ENCODE measurements at places on chromosomes 11 and 22. TPM values are rescaled to one million over a fixed set of nuclear protein-coding genes. Genes with fewer than 3 reads are reported as not detected.

RAB1B gene
- polyA plus RNA-seq: 106 TPM

NARS2 gene
- 15.4 TPM for polyA plus RNA-seq

DNA sequence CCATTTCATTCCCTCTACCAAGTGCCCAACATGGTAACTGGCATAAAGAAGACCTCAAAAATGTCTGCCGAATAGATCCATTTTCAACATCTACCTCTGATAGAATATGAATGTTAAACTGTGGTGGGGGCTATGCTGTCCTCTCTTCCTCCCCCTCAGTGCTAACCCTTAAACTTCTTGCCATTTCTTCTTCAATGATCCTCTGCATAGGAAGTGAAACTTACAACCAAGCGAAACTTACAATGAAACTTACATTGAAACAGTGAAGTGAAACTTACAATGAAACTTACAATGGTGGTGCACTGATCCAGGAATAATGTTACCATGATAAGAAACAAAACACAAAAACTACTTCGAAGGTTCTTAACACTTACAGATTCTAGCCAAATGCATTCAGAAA, 4.7 kb downstream of the RTCB start:
- DNase-seq: peak; percentile 60

- no peak for DNase-seq
These were observed 8.3 kb downstream of the BRSK2 start for GRCh38 chr11:1397862-1398527.

GRCh38 chr11:19683862-19684491, 28.7 kb upstream of the NAV2 start:
- DNase-seq: no peak

- no peak for DNase-seq
These were observed 125.0 kb upstream of the NCAM1 start for GRCh38 chr11:112836256-112836602.
